ENCODE measurements at places on chromosomes 3 and 15. TPM values are rescaled to one million over a fixed set of nuclear protein-coding genes. Genes with fewer than 3 reads are reported as not detected.

Gene CLDN16
- total RNA-seq, result not detected

Gene LTK
- total RNA-seq, result 0.50 TPM

Gene CPNE9
- under 0.01 TPM for total RNA-seq

Gene MBD4
- total RNA-seq, result 21.4 TPM

Gene ATP13A5
- not detected for total RNA-seq

Gene EPB42
- not detected for total RNA-seq

Gene DYNLT2B
- total RNA-seq, result 20.3 TPM

Gene CNTN4
- total RNA-seq, result not detected

Gene NRG4
- not detected for total RNA-seq

Gene ISLR
- 16.1 TPM for total RNA-seq

Gene CX3CR1
- 0.15 TPM for total RNA-seq

Gene LOXL1
- total RNA-seq, result 112 TPM
